ENCODE measurements at places on chromosomes 7 and 10.

DNA sequence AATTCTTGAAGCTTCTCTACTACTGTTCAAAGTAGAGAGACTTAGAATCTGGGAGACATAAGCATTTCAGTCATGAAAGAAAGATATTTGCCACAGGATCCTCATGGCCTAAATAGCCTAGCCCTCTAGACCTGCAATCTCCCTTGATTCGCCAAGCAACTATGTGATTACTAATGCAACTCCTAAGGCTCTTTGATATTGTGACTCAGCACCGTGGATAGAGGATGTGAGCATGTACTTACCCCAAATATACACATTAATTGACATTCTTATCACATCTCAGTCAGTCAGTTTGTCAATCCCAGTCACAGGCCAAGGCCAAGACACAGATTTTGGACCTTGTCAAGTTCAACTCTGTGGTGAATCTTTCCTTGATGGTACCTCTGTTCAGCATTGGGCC lies 42.6 kb downstream of the GPR37 start:
- no peak for DNase-seq

DNA sequence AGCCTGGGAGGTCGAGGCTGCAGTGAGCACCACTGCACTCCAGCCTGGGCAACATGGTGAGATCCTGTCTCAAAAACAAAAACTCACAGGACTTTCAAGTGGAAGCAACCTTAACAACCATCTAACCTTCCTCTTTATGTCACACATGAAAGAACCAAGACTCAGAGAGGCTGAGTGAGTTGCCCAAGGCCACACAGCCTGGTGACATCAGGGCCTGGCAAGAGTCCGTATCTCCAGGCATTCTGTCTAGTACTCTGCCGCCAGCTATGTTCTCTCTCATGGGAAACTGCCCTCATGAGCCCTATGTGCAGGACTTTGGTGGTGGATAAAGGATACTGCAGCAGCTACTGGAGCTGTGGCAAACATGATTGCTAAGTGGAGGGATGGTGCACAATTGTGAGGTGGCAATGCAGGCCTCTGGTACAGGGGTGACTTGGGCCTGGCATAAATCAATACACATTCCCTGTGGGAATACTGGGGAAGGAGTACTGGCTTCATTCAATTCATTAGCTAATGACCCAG lies 10.1 kb upstream of the CHCHD3 start:
- no peak for DNase-seq

DNA sequence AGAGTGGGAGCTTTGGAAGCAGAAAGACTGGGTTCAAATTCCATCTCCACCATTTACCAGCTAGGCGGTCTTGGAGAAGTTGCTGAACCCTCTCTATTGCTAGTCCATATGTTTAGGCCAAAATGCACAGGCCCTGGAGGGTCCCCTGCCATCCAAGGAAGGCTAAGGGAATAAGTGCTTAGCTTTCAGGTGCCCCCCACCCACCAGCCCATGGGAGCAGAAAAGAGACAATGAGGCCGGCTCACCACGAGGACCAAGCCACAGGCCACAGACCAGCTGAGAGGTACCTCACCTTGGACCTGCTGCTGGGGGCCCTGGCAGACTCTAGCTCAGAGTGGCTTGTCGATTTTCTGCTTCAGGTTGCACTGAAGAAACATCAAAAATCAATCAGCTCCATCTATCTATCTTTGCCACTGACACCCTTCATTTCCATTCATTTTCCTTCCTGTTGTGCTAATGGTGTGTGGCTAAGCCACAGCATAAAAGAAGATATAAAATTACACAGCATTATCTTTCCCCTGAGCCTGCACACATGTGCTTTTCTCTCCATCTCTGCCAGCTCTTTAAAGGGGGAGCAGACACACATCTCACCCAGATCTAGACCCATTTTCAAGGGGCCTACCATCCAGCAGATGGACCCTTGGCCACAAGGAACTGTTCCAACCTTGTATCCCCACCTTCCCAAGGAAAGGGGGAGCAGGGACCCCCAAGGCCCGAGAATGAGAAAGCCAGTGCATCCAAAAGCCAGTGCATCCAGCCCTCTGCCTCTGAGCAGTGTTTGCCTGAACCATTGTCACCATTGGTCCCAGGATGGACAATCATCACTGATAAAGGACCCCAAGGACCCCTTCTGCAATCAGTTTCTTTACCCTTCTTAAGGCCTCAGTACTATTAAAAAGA lies 65.4 kb downstream of the GRID1 start:
- no peak for DNase-seq

- no peak for DNase-seq
Measured at GRCh38 chr10:97102441-97102840, 83.3 kb downstream of the SLIT1 start.

- no peak for DNase-seq
Measured at GRCh38 chr7:142168746-142169145, 57.2 kb downstream of the MGAM2 start.

GRCh38 chr7:110875346-110875745 lies 215.6 kb upstream of the LRRN3 start:
- DNase-seq, result no peak

- DNase-seq, result no peak
Measured at GRCh38 chr7:77565917-77566316, 28.8 kb downstream of the PTPN12 start.

DNA sequence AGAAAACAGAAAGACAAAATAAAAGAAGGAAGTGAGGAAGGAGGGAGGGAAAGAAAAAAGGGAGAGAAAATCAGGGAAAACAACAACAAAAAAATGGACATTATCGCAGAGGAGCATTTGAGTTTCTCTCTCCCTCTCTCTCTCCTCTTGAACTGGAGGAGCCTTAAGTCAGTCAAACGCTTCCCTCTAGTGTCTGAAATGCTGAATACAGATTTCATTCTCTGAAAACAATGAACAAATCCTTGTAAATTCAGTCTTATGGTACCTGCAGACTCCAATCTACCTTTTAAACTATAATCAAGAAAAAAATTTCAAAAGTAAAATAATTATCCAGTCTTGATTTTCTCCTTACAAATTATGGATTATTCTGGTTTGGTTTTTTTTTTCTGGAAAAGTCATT lies 89.2 kb upstream of the PFKP start:
- no peak for DNase-seq

- no peak for DNase-seq
Measured at GRCh38 chr7:87506246-87507180, 31.0 kb upstream of the ABCB4 start.

DNA sequence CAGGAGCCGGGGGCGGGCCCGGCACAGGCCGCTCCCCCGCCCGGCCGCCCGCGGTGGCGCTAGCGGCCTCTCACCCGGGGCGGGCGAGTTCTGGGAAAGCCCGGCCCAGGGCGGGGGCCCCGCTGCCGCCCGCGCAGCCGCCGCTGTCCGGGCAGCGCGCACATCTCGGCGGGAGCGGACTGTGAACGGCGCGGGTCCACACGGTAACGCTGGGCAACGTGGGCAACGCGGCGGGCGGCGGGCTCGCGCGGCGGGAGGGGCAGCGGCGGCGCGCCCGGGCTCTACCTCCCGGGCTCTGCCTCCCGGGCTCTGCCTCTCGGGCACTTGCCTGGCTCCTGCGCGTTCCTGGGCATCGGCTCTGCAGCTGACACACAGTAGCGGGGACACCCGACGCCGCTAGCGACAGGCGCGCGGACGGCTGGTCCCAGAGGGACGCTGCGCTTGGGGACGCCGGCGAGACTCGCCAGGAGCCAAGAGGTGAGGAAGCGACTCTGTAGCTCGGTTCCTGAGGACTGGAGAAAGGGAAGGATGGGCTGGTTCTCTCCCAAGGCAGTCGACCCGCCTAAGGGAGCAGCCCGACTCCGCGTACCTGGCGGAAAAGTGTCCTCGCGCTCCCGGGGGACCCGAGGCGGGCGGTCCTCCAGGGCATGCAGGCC lies at the start of gene PLCE1:
Gene PLCE1, plus strand, starts transcription at position 150 of the 656 bp plus-strand sequence. CDS start 37,116 bp downstream, outside the sequence.
- no peak for DNase-seq

GRCh38 chr7:47878662-47879061 lies 69.6 kb downstream of the PKD1L1 start:
- DNase-seq, result no peak

GRCh38 chr10:1535301-1535965 lies 201.9 kb downstream of the ADARB2 start:
- DNase-seq, result no peak

DNA sequence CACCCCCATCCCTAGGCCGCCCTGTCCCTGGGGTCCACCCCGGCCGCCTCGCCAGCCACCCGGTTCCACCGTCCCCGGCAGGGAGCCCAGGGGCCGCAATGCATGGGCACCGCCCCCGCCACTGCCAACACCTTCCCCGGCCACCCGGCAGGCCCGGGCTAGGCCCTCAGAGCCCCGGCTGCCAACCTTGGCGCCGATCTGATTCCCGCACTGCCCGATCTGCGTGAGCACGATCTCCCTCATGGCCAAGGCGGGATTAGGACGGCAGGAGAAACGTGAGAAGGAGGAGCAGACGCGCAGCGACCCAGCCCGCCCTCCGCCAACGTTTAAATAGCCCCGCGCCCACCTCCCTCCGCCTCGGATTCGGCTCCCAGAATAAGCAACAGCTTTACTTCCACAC lies at the start of gene TUBB8:
Gene TUBB8, minus strand, starts transcription at position 301 of the 400 bp plus-strand sequence. Its CDS starts 58 bp downstream, at position 243.
- no peak for DNase-seq

- no peak for DNase-seq
Measured at GRCh38 chr10:102401735-102402511, 6.4 kb downstream of the NFKB2 start.

- DNase-seq, result peak; percentile 46
Measured at GRCh38 chr7:39623732-39624441, 515 bp downstream of the RALA start.

DNA sequence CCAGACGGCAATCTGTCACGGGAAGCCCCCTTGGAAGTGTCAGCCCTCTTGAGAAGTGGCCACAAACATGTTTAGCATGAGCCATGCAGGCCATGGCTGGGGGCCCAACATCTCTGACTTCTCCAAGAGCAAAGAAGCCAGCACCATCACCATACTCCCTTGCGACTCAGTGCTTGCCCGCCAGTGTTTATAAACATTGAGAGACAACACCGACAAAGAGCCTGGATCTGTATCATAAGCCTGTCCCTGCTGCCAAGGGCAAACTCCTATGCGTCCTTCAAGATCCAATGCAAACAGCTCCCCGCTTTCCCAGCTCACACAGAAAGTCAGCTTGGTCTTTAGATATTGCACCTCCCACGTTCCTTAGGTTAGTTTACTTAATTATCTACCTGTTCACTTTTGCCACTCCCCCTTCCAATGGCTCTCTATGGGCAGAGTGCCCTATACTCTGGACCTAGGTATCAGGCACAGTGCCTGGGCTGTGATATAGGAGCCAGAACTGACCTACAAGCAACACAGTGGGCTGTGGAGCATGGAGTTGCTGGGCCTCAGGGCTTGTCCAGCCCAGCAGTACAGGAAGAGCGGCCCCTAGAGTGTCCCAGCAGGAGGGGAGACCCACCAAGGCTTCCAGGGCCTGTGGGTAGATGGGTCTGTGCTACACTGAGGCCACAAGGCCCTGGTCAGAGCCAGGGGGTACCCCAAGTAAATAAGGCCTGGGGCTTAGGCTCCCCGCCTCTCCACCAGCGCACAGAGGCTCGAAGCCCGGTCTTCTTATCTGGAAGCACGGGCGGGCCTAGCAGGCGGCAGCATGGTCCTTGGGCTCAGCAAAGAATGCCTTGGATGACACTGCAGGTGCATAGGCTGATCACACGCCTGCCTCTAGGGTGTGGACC lies 37.7 kb downstream of the CAMK2B start:
- no peak for DNase-seq

DNA sequence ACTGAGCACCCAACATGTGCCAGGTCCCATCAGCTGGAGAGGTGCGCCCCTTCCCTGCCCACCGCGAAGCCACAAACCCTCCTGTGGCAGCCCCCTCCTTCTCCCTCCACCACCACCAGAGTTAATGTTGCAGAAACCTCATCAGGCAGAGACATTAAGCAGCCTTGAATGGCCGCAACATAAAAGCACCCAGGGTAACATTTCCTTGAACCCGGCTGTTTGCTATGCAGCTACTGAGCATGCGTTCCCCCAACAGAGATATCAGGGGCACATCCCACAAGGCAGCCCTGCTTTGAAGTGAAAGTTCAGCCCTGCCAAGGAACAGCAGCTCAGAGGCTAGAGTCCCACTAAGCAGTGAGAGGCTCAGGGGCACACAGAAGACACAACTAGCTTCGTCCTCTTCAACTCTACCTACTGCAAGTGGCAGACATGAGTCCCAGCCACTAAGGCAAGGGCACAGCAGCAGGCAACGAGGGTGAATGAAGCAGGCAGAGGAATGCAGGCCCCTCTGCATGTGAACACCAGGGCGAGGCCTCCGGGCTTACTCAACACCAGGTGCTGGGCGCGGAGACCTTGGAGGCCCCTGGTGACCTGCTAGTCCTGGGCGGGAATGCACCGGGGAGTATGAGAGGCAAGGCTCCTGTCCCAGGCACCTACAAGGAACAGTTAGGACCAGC lies 107.4 kb downstream of the SLIT1 start:
- no peak for DNase-seq

GRCh38 chr7:26857506-26858240 lies 6.7 kb downstream of the SKAP2 start:
- no peak for DNase-seq

DNA sequence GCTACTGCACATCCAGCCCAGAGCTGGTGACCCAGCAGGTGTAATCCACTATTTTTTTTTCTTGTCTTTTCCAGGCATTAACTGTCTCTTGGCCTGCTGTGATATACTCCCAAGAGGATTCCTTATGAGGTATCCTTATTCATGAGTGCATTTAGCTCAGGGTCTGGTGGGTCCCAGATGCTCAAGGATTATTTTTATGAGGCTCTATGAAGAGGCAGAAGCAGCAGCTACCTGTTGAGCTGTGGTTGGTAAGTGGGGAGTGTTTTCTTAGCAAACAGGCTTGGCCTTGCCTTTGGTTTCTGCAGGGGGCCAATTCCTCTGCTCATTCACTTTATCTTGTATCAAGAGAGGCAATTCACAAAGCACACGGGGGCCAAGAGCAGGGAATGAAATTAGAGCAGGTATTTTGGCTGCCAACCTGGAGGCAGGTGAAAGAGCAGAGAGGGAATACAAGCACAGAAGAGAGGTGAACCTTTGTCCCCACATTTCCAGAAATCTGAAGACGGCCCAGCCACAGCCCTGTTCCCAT lies 221.6 kb downstream of the TMEM178B start:
- DNase-seq, result no peak

DNA sequence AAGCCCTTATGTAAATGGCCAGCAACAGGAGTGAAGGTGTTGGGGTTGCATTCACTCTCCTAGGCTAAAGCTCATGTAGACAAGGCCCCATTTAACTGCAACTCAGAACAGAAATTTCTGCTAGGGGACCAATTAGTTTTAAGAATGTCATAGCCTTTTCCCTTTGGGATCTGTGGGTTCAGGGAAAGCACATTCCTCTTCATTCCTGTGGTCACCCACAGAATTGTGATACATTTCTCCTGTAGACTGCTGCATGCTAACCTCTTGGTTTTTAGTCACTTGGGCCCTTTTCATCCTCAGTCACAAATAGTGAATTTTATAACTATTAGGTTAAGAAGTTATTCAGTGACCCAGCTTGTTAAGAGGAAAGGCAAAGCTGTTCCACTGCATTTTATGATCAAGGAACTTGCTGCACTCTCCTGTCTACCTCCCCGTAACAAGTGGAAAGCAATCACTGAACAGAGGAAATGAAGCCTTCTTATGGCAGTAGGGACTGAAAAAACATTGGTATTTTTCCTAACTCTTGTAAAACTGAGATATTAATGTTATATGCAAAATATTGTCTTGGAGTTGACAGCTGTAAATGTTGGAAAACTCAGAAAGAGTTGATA lies 124.9 kb downstream of the SND1 start:
- DNase-seq, result no peak
